Epithelial cell of prostate (primary cell): ENCODE measurements at places on chromosomes 6 and 20.

- DNase-seq, result no peak
Measured at GRCh38 chr20:2004171-2004570, 10.3 kb upstream of the PDYN start.

- no peak for DNase-seq
Measured at GRCh38 chr6:139016337-139017213, 12.0 kb upstream of the ABRACL start.

DNA sequence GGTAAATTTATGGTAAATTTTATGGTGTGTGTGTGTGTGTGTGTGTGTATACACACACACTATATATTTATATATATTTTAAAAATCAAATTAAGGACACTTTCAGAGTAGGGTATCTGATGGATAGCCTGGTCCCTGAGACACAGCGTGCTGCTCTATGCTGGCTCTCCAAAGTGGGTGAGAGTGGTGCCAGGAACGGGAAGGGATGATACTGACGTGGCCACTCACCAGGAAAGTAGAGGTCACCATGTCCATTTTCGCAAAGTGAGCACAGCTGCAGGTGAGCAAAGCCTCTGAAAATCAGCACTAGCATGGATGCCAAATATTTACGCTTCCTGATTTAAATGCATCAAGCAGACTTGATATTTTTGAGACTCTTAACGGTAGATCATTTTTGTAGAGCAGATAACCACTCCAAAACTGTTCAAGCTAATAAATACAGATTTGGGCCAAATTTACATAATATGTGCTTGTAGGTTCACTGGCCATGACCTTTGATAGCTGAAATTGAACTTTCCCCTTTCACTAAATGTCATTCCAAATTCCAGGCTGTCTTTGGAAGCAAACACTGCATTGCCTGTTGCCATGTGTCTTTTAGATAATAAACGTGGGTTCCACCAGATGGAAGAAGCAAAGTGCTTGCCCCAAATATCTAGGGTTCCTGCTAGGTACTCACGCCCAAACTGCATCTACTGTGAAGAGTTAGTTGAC lies 116.6 kb downstream of the ATXN1 start:
- no peak for DNase-seq

- DNase-seq, result no peak
Measured at GRCh38 chr6:145903356-145904102, 60.6 kb downstream of the SHPRH start.

DNA sequence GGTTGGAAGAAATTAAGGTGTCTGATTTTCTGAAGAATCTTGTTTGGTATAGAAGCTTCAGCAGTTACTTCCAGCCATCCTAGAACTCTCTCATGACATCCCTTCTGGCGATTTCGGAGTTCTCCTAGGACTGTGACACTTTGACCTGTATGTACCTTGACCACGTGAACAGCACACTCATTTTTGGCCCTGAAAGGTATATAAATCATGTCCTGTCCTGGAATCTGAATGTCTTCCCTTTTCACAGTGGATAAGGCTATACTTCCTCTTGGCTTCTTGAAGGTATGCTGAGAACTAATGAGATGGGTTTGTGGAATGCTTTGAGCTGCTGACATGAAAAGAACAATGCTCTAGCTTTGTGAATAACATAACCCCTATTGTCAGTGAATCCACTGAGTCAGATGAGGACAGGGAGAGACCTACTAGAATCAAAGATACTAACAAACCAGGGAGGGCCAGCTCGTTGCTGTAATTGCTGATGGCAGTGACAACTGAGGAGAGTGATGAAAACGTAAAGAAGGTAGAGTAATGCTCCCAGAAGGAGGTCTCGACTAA lies 6.0 kb upstream of the ZDHHC14 start:
- no peak for DNase-seq

- DNase-seq, result no peak
Measured at GRCh38 chr6:88494401-88495140, 328.4 kb upstream of the CNR1 start.
